ENCODE measurements at places on chromosomes 16 and 17.

DNA sequence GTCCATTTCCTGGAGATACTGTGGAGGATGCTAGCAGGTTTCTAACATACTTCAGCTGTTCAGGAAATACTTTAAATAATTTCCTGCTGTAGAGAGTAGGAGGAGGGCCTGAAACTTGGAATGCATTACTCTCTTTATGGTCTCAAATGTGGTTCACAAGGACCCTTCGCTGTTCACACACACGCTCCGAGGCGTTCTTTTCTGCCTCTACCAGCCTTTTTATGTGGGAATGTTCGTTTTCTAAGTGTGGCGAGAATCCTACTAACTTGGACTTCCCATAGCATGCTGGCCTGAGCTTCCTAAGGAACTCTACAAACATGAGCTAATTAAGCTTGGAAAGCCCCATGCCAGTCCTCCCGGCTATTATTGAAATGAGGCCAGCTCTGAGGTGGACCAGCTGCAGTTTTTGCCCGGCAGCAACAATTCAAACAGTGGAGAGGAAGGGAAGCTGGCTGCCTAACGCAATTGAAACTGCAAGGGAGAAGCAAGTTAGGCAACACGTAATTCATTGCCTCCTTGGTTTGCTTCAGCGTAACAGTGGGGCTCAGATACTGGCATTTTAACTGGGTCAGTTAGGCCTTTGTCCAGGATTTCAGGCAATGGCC is 18.9 kb downstream of the KPNA2 start:
- no peak for DNase-seq

- peak; percentile 20 for DNase-seq
Observed at GRCh38 chr17:17494870-17495535, 1.2 kb downstream of the RASD1 start.

DNA sequence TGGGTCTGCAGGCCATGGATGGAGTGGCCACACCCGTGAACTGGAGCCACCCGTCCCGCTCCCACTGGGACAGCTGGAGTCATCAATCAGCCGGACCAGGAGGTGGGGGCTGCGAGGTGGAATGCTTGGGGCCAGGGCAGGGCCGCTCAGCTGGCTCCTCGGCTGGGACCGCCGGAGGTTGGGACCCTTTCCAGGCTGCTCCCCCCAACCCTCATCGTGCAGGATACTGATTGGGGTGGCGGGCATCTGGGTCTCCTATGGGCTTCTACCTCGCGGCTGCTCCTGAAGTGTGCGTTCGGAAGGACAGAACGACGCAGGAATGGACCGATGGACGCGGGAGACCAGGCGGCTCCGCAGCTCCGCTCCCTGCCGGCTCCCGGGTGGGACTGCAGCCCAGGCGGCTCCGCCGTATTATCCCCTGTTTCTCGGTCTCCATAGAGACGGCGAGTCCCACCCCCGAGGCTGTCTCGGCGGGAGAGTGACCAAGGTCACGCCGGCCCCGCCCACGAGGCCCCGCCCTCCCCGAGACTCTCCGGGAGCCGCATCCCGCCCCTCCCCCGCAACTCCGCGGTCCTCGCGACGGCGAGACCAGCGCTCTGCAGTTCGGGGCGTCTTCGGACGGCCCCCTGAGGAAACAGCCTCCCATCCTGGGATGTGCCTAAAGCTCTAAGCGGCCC is at the start of gene TPPP3:
Gene TPPP3, minus strand, starts transcription at position 388 of the 677 bp plus-strand sequence. CDS start 2,387 bp downstream, outside the sequence.
- DNase-seq, result peak; percentile 77

- DNase-seq, result no peak
Observed at GRCh38 chr17:53749178-53749577, 73.5 kb upstream of the KIF2B start.

DNA sequence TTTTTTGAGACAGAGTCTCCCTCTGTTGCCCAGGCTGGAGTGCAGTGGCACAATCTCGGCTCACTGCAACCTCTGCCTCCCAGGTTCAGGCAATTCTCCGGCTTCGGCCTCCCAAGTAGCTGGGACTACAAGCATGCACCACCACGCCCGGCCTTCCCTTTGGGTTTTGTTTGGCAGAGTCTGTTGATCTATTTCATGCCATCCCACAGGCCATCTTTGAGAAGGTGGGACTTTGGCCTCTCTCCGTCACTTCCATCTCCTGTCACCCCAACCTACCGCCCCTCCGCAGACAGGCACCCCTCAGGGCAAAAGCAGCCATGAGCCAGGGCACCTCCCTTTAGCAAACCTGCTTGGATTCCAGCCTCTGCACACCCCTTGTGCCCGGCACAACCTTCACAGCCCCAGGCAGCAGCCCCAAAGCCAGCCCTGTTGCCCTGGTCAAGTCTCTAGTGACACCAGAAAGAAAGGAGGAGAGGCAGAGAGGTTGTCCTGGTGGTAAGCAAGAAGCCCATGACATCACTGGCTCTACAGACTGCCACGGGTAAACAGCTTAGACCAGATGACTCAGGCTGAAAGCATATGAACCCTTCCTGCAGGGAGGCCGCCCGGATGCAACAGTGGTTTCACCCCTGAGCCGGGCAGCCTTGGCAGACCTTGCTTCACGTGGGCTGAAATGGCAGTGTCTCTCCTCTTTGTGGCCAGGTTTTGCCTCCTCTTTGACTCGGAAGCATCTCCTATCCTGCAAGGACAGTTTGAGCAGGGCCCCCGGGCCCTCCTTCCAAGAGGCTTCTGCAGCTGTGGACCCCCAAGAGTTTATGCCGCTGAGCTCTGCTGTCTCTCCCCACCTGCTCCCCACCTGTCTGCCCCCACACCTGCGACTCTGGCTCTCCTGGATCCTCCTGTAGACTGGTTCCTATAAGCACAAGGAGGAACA is 8.1 kb upstream of the TIMP2 start:
- no peak for DNase-seq
